ENCODE measurements at places on chromosomes 7 and 10.

DNA sequence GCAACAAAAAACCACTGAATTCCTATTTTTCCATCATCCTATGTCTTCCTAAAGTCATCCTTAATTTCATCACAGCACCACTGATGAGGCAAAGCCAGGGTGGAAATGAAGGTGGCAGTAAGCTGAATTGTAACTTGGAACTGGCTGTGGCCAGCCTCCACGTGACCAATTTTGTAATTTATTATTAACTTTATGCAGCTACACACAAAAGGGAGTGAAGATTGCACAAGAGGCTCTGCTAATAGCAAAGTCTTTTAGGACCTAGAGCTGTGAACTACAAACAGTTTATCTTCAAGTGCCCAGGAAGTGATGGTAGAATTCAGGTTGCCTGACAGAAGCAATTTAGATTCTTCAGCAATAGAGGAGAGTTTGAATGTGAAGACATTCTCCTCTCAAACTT, 176.4 kb downstream of the CCDC71L start:
- DNase-seq = no peak

- no peak for DNase-seq
These were observed 161.7 kb upstream of the HPS1 start for GRCh38 chr10:98608411-98608810.

DNA sequence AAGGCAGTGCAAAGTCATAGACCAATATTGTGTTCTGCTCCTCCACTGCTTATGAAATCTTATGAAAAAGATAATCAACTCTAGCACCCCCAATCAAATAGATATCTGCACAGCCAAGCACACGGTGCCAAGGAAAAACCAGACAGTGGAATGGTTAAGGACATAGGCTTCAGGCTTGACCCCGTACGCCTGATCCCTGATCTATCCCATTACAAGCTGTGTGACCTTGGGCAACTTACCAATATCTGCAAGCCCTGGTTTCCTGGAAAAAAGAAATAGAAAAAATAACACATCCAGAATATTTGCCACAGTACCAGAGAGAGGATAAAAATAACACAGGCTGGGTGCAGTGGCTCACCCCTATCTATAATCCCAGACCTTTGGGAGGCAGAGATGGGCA, 56.9 kb downstream of the GRB10 start:
- DNase-seq = no peak

GRCh38 chr10:1211844-1212570, 155.8 kb downstream of the WDR37 start:
- DNase-seq = no peak

GRCh38 chr10:26556748-26557640, 118.9 kb downstream of the APBB1IP start:
- DNase-seq = no peak

DNA sequence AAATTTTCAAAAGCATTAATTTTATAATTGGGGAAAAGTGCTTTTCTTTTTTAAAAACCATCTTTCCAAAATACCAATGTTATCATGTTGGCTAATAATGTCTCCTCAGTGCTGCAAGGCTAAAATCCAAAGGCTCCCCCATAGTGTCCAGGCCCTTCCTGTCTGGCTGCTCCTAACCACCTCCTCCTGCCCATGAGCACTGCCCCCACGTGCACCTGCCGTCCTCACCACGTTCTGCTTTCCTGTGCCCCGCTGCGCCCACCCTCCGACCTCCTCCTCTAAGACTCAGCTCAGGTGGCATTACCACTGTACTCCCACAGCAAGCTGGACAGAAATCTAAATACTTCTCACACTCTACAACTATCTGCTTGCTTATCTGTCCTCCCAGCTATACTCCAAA, 17.7 kb downstream of the PAXIP1 start:
- DNase-seq = no peak
